ENCODE measurements at places on chromosomes 7 and 10.
A peak's percentile ranks its signal among the peaks of the same experiment; 100 is the strongest.

- no peak for DNase-seq
Measured at GRCh38 chr7:94655126-94655847, 646 bp downstream of the SGCE start.

- no peak for DNase-seq
Measured at GRCh38 chr10:103905441-103905840, 12.5 kb downstream of the STN1 start.

DNA sequence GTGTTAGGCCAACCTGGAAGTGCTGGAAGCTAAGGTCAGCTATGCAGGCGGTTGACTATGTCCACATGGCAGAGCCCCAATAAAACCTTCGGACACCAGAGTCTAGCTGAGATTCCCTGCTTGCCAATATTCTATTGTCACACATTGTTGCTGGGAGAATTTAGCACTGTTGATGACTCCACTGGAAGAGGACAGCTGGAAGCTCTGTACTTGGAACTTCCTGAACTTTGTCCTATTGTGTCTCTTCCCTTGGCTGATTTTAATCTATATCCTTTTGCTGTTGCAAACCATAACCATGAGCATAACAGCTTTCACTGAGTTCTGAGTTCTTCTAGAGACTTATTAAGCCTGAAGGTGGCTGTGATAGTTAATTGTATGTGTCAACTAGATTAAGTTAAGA, 12.0 kb downstream of the XRCC2 start:
- DNase-seq, result no peak

DNA sequence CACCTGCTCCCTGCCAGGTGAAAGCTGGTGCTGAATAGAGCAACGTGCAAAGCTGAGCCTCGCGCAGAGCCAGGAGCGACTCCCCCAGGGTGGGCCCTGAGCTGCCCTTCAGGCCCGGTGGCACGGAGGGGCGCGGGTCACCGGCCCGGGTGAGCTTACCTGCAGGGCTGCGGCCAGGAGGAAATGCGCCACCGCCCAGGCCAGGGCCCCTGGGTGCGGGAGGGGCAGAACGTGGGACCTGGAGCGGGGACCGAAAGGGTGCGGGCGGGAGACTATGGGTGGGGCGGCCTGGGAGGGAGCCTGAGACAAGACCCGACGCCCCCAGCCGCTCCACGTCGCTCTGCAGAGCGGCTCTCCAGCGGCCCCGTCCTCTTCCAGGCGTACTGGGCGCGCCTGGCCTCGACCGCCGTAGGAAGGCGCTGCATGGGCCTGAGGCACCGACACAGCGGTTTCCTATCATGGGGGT, 122.1 kb downstream of the BTAF1 start:
- no peak for DNase-seq

DNA sequence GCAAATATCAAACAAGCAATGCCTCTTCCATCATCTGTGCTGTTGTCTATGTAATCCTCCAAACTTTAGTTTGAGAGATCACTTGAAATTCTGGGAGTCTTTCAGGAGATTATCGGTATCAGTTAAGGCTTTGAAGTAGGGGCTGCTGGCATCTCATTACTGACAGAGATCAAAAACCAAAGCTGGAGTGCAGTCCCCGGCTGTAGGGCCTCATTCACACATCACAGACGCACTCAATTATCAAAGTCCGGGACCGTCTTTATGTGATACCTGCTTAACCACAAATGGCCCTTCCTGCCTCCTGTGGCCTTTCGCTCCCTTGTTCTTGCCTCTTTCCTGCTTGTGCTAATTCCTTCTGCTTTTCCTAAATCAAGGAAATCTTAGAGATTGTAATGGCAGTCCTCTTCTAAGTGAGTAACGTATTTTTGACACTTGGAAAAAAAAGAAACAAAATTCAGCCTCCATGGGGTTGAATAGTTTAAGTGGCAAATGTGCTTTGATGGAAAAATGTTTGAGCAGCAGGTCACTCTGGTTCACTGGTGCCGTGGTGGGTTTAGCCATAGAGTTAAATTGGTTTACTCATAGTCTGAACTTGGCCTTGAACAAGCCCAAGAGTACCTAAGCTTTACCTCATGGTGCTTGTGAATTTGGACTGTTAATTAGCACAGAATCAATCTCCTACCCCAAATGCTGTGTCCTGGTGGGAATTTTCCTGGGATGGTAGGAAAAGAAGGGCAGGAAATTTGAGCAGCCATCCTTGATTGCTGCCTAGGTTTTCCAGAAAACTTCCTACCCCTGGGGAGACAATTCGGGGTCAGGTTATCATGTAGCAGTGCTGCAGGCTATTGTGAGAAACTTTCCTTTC, 178.9 kb upstream of the LYZL1 start:
- DNase-seq, result no peak

GRCh38 chr7:158955146-158955870, 99.0 kb downstream of the DYNC2I1 start:
- no peak for DNase-seq

- DNase-seq, result peak; percentile 51
Measured at GRCh38 chr7:37311355-37311754, 137.3 kb downstream of the ELMO1 start.

GRCh38 chr10:77941790-77942189, 15.2 kb upstream of the DLG5 start:
- no peak for DNase-seq

- DNase-seq, result no peak
Measured at GRCh38 chr10:133015816-133016462, 71.8 kb upstream of the ADGRA1 start.

DNA sequence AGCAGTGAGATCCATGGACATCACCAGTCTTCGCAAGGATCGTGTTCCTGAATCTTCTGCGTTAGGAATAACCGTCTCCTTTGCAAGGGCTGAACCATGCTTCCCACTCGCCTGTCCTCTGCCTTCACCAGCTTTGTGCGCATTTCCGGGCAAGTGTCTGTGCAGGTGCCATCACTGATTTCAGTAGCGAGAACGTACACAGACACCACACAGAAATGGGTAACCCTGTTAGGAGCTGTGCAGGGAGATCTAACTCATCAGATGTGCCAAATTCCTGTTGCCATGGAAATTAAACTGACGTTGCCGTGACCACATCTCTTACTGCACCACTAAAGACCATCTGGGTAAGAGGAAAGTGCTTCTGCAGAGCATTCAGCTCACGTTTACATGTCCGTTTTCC, 146.3 kb downstream of the DIP2C start:
- no peak for DNase-seq

DNA sequence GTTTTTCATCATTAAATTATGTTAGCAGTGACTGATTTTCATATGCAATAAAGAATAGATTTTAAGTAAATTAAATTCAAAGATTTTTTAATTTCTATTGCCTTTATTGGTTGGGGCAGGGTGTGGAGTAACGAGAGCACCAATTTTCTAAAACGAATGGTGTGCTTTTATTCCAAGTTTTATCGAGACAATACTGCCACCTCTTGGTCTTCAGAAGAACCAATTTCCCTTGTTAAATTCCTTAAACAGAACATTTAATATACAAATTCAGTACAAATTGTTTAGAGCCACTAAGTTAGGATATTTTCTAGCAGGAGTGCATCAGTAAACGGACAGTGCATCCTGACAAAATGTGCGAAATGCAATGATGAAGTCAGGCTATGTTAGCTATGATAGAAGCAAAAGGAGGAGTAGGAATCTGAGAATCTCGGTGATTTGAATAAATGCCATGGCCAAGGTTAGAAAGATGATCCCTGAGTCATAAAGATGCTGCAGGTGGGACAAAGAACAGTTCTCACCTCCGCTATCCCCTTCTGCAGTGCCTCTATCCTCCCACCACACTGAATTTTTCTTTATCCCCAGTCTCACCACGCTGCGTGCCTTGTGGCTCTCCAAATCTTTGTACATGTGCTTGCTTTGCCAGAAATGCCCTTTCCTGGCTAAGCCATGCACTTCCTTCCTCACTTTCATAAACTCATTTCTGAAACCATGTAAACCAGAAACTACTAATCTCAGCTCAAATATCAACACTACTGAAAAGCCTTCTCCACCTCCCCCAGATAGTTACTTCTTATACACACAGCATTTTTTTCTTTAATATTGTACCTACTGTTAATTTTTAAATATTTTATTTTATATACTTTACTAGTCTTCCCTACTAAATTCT, 31.9 kb upstream of the AGBL3 start:
- DNase-seq, result no peak

DNA sequence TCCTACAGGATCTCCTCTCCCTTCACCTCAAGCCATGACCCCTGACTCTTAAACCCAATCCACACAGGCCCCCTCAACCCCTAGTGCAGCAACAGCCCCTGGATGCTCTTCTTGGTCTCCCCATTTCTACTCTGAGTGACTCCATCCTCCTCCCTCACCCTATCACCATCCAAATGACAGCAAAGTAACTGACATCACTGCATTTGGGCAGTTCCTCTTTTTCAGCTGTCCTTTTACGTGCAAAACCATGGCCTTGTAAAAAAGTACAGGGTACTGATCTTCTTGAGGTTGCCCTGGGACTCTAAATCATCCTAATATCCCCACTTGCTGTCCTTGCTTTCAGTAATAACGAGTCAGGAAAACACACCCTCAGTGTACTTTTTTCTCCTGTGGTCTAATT, 454.9 kb downstream of the ADRA2A start:
- no peak for DNase-seq
